ENCODE measurements at places on chromosomes 5 and 9. TPM values are rescaled to one million over a fixed set of nuclear protein-coding genes. Genes with fewer than 3 reads are reported as not detected.

The CCNI2 gene
- total RNA-seq: not detected

The SVEP1 gene
- total RNA-seq: 359 TPM

The HEXB gene
- total RNA-seq: 168 TPM

The FRMD3 gene
- total RNA-seq: 11.7 TPM

The TRIM36 gene
- 1.3 TPM for total RNA-seq

The PCDHGA12 gene
- 4.6 TPM for total RNA-seq

The PFN3 gene
- total RNA-seq: not detected

The FNIP1 gene
- 47.6 TPM for total RNA-seq

The PCDHGA6 gene
- 3.1 TPM for total RNA-seq

Data from mesenteric fat pad (tissue), 1 donor.